NCI-H2107 (cell line): ENCODE measurements at places on chromosomes 5 and 9.
A peak's percentile ranks its signal among the peaks of the same experiment; 100 is the strongest.

DNA sequence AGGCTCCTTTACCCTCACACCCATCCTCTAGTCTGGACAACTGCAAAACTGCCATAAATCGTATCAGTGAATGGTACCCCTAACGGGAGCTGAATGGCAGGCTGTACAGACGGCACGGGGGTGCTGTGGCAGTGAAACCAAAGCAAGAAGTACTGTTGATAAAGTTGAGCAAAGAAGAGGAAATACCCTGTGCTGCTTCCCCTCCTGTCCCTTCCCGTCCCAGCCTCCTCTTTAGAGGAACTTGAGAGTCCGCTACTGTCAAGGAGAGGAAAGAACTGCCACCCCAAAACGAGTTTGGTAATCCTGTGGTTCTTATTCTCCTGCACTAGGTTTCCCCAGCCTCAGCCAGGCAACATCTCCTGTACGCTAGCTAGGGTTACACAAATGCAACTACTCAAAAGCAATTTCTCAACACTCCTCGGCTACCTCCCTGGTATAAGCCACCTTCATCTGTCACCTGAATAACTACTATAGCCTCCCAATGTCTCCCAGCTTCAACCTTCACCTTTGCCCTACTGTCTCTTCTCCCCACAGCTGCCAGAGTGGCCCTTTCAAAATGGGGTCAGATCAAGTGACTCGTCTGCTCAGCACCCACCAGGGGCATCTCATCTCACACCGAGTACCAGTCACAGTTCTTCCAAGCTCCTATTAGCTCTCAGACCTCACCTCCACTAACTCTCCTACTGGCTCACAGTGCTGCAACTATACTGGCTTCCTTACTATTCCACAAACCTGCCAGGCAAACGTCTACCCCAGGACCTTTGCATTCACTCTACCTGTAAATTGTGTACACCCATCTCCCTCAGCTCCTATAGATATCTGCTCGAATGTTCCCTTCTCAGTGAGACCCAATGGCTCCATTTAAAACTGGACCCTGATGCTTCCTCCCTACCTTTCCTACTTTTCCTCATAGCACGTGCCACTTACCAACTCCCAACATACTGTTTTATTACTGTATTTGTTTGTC lies 4.1 kb downstream of the GLRX start:
- DNase-seq: no peak

- no peak for DNase-seq
Measured at GRCh38 chr9:11352612-11353011, 739.8 kb upstream of the PTPRD start.

GRCh38 chr5:114362197-114362976 lies 517 bp downstream of the KCNN2 start:
- DNase-seq: no peak

GRCh38 chr5:153782589-153783361 lies 255.9 kb downstream of the FAM114A2 start:
- DNase-seq: no peak

DNA sequence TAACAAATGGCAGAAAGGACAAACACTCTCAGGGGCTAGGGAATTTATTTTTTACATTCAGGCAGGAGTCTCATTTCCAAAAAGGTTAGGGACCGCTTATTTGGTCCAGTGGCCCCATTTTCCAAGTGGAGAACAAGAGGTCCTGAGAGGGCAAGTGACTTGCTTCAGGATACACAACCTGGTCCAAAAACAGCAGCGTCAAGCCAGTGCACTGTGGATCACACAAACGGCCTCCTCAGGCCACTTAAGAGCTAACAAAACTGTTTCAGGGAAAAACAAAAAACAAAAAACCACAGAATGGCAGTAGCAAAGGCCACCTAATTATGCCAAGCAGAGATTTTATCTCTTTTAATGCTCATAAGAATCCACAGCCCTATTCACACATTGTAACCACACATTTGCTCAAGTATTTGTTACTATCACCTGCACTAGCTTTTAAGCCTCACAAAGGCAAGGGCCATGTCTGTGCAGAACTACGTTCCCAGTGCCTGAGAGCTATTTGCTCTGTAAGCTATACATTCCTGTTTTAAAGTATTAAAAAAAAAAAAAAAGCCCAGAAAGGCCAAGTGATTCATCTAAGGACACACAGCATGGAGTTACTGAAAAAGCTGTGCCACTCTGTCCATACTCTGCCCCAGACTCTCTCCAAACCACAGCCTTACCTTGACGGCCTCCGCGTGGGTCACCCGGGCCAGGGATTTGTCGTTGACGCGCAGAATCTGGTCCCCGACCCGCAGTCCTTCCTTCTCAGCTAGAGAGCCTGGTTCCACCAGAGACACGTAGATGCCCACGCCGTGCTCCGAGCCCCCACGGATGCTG lies 1.5 kb downstream of the WHRN start:
- no peak for DNase-seq

- DNase-seq: no peak
Measured at GRCh38 chr9:1938675-1939170, 76.4 kb upstream of the SMARCA2 start.

DNA sequence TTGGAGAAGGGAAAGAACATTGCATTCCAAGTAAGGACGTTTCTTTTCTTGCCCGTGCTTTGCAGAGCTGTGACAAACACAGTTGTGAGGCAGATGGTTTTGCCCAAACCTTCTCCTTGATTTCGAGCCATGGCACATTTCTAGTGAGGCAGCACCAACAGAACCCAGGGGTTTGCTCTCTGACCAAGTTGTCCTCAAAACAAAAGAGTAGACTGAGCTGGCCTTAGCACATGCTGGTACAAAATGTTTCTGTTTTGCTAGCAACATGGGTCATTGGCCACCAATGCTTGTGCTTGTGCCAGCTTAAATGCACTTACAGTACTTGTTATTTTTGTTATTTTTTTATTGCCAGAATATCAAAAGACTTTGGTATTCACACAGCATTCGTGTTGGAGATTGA lies 328.8 kb downstream of the GADD45G start:
- DNase-seq: no peak

DNA sequence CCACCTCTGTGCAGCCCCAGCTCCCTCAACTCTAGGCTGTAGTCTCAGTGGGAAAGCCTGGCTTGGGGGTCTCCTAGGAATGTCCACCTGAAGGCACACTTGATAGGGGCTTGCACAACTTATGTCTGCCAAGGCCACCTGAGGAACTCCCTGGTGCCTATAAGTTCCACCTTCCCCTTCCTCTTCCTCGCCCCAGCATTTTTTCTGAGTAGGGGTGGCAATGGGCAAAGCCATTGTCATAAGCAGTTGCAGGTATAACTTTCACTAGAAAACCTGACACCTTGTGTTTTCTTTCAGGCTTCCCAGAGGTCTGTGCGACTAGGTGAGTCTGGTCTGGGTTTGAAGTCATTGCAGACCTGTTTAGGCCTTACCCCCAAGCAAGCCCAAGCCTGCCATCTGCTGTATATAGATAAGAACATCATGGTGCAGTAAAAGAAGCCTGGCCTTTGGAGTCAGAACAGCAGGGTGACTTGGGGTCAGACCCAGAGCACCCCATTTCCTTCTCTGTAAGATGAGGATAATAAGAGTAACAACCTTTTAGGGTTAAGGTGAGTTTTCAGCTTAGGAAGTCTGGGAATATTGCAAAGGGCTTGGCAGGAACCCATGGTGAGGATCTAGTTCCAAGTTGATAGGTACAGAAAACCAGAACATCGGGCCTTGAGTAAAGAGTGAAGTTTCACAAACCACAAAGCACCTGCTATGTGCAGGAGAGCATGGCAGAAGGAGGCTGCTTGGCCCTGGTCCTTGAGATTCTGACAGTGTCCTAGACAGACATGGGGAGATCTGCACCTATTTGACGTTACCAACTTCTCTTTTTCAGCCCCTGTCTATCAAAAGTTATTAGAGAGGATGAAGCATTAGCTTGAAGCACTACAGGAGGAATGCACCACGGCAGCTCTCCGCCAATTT lies 33.8 kb downstream of the TGFBI start:
- DNase-seq: peak; percentile 50

GRCh38 chr9:72827950-72828731 lies 124.7 kb downstream of the ALDH1A1 start:
- no peak for DNase-seq

DNA sequence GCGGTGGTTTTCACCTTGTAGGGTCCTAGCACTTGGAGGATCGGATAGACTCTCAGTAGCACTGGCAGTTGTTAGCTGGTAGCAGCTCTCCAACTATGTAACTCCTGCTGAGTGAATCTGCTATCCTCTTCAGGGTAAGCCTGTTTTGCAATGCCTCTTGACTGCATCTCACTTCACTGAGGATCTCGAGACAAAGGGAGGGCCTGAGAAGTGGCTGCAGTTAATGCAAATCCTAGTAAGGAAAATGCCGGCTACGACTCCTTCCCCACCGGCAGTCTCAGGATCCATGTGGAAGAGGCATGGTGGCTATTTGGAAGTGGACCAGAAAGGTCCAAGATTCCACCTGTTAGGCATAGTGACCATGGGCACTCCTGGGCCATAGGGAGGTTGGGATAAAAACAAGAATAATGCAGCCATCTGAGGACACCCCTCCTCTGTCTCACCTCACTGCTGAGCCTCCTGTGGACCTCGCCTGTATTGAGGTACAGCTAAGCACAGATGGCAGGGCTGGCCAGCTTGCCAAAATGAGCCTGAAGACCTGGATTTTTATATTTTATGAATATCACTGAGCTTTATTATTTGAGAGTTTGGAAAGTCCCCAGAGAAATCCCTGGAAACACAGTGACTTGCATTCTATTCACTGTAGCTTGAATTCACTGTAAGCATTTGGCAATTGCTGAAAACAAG lies 146.0 kb downstream of the LIFR start:
- no peak for DNase-seq

GRCh38 chr9:125190361-125190801 lies 778 bp upstream of the PPP6C start:
- DNase-seq: no peak

DNA sequence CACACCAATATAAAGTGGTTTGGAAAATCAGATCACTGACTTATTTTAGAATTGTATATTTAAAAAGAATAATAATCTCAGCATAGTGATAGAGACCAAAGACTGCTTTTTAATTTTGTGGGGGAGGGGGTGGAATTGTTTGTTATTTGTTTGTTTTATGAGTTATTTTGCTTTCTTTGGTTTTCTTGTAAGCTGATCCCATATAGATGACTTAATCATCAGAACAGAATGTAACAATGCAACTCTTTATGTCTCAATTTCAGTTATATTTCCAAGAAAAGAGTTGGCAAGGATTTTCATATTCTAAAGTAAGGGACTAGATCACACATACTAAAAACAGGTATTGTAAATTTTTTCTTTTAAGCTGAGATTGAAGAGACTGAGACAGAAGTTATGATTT lies 984.9 kb downstream of the TLE4 start:
- DNase-seq: no peak

DNA sequence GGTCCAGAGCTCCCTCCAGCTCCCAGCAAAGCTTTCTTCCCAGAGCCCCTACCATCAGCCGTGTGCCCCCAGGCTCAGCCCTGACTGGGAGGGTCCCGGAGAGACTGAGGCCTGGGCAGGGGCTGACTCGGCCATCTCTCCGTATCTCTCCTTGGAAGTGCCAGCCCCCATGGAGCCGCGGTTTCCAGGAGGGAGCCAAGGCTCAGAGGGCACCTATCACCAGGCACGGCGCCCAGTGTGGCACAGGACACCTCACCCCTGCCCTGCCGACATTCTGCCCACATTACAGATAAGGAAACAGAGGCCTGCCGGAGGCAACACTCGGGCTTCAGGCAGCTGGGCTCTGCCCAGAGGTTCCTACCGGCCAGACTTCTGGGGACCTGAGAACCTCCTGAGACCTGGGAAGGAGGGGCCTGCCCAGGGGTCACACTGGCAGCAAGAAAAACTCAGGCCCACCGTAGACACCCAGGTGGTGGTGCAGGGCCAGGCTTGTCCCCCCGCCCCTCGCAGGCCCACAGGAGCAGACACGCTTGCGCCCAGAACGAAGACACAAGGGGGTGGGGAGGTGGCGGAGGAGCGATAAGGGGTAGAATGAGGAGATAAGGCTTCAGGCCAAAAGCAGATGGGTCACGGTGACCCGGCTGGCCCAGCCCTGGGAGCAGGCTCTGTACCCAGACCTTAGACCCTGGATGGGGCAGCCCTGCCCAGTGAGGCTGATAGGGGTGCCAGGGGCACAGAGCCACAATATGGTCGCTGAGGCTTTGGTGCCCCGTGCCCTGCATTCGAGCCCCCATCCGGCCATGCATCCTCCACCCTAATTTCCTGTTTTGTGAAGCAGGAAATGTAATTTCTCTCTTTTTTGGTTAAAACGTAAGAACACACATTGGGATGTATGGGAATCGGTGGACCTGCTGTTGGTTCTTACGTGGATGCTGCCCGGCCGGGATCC lies 11.8 kb downstream of the NR5A1 start:
- DNase-seq: no peak

DNA sequence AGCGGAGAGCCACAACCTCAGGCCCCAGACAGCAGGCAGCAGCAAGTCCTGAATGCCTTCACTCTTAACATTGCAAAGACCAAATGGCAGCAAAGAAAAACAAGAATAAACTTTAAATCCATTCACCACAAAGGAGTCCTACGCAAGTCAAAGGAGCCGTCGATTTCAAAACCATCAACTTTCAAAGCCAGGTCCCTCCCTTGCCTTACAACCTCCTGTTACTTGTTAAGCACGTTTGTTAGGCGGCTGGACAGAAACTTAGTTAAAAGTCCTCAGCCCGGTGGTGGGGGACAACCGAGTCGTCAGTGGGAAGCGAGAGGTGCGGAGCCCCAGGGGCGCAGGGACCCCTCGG lies 938 bp downstream of the LPAR1 start:
- no peak for DNase-seq

DNA sequence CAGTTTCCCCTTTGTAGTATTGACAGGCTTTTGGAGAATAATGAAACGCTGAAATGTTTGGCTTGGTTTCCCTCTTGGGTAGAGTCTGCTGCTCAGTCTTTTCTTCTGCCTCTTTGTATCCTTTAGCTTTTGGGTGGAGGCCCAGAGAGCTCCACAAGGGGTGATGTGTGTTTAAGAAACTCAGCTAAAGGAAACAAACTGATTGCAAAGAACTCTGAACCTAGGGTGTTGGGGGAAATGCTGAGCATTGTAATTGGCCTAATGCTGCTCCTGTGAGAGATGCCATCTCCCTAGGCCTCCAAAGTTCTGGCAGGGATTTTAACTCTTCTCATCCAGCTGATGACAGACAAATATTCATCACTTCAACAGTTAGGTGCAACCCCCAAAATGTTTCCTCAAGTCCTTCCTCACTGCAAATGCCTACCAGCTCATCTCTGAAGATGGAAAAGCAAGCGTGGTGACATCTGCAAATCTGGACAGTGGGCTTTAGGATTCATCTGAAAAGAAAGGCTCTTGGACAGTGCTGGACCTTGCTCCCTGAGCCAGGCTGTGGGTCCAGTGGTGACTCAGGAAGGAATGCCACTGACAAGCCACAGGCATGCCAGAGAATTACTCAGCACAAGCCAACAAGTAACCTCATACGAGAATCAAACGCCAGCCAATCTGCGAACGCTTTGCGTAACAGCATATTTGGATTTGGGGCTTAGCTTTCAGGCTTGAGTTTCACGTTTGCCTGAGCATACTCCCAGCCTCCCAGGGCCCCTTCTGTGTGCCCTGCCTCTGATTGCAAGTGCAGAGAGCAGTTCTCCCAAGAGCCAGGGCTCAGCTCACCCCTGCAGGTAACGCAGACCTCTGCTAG lies 30.5 kb upstream of the ZSWIM6 start:
- DNase-seq: no peak

GRCh38 chr9:112844771-112845542 lies 45.7 kb downstream of the SLC46A2 start:
- peak; percentile 35 for DNase-seq
